Activated T-cell treated with anti-CD3 and anti-CD28 coated beads for 4 hours (primary cell): ENCODE measurements at places on chromosomes 11 and 22.
A peak's percentile ranks its signal among the peaks of the same experiment; 100 is the strongest.

- no peak for DNase-seq
Measured at GRCh38 chr11:63670433-63671321, 499 bp downstream of the ATL3 start.

DNA sequence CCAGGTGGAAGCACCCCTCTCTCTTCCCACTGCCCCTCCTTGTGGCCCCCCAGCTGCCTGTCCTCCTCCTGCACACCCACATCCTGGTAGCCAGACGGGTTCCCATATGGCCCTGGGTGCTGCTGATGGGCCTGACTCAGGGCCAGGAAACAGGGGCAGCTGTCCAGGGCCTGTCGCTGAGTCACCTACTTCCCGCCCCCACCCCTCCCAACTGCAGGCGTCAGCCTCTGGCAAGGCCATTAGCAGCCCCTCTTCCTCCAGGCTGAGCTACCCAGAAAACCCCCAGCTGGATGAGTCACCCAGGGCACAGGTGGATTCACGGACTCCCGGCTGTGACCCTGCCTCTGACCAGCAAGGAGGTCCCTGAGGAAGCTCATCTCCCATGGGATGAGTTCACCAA, 6.9 kb upstream of the GAL start:
- DNase-seq, result no peak

GRCh38 chr11:72015511-72016061, 16.9 kb downstream of the IL18BP start:
- DNase-seq, result no peak

DNA sequence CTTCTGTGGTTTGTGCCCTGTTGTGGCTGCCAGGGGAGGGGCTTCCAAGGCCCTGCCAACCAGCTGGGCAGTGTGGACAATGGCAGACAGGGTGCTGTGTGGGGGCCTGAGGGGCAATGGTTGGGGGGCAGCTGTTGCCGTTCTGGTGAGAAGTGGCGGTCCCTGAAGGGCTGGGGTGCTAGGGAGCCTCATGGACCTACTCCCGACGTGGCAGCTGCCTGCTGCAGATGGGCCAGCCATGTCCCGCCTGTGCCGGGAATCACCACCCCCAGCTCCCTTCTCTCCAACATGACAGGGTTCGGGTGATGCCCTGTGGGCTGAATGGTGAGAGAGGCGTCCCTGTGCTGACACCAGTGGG, 74.2 kb downstream of the KCNQ1 start:
- DNase-seq, result no peak

- DNase-seq, result peak; percentile 11
Measured at GRCh38 chr22:21866833-21867527, 465 bp downstream of the MAPK1 start.

GRCh38 chr11:18720808-18721560, 5.0 kb downstream of the IGSF22 start:
- peak; percentile 79 for DNase-seq

DNA sequence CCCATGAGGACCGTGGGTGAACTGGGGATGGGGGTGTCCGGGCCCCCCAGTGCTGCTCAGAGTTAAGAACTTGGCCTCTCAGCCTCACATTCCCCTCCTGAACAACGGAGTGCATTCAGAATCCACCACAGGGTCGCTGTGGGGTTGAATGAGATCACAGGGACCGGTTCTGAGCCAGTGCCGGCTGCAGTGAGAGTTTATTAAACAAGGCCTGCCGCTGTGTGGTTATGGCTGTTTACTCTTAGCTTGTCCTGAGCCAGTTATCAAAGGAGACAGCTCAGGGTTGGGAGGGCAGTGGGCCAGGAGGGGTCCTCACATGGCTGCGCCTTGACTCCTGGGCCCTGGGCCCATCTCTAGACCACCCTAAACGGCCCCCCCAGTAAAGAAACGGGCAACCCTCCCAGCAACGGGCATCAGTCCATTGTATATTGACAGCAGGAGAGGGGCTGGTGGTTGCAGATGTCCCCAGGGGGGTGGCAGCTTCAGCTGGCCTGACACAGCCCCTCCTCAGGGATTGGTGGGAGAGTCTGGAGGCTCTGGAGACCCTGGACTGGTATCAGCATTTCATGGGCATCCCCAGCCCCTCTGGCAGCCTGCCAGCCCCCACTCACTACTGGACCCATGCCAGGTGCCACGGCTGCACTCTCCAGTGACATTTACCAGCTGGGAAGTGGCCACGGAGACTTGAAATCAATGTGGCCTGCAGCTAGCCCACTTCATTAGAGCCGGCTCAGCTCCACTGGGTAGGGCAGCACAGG, 15.1 kb upstream of the CABP7 start:
- DNase-seq, result no peak

GRCh38 chr11:44889266-44889665, 61.4 kb downstream of the TP53I11 start:
- DNase-seq, result no peak
